ENCODE measurements at places on chromosomes 3 and 15.

DNA sequence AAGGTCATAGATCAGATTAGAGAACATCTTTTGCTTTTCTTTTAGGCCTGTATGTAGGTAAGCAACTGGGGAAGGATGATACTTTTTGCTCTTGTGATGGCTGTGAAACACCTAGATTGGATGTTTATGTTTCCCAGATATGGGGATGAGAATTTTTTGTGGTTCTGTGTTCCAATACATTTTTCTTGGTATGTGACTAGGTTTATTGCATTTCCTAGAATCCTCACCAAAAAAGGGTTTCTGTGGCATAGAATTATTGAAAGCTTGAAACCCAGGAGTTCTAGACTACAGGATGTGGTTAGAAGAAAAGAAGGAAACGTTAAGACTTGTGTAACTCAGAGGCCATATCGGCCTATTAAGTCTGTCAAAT is 25.8 kb downstream of the OXNAD1 start:
- DNase-seq, result no peak

GRCh38 chr15:65731926-65732325 is 60.2 kb downstream of the DENND4A start:
- no peak for DNase-seq

GRCh38 chr3:128786434-128787020 is 60.5 kb downstream of the RAB7A start:
- peak; percentile 41 for DNase-seq

GRCh38 chr3:35908366-35909232 is 269.3 kb downstream of the ARPP21 start:
- DNase-seq, result peak; percentile 52

GRCh38 chr15:35061825-35062737 is 23.0 kb downstream of the NANOGP8 start:
- no peak for DNase-seq

DNA sequence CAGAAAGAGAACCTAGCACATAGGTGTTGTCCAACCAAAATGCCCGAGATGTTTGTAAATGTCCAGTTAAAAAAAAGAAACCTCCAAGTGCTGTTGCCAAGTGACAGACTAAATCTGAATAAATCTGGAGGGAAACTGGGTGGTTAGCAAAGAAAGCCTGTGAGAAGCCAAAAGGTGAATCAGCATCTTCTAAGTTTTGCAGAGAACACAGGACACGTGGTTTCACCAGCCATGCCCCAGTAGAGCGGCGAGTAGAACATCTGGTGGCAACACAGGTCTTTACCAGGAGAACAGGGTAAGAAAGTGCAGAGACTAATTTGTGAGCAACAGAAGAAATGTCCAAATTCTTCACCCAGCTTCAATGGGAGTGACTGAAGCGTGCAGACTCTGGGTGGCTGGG is 986.0 kb downstream of the ROBO2 start:
- DNase-seq, result no peak

GRCh38 chr3:123664753-123665152 is 79.9 kb upstream of the HACD2 start:
- no peak for DNase-seq

- peak; percentile 54 for DNase-seq
Observed at GRCh38 chr3:47016934-47017435, 37.5 kb downstream of the NBEAL2 start.

DNA sequence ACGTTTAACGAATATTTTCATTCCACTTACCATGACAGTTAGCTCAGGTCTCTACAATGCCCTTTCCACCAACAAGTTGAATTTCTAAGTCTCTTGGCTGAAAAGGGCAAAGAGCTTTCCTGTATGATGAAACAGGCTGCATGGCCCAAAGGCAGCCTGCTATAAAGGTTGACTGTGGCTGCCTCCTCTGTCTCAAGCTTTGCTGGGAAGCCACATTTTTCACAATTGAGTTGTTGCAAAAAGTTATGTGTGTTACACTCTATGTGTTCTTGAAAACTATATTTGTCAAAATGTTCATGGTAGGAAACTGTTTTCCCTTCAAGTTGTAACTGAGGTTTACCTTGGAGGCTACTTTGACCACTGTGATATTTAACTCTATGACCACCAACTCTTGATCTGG is 49.5 kb downstream of the DZIP1L start:
- DNase-seq, result no peak

- no peak for DNase-seq
Observed at GRCh38 chr15:25683415-25683814, 179.7 kb downstream of the ATP10A start.

GRCh38 chr15:30030345-30030744 is 52.4 kb upstream of the GOLGA8J start:
- peak; percentile 17 for DNase-seq

- DNase-seq, result peak; percentile 92
Observed at GRCh38 chr3:58041826-58042324, 33.7 kb downstream of the FLNB start.

- no peak for DNase-seq
Observed at GRCh38 chr15:78301326-78301725, 1.9 kb upstream of the SKIC8 start.

DNA sequence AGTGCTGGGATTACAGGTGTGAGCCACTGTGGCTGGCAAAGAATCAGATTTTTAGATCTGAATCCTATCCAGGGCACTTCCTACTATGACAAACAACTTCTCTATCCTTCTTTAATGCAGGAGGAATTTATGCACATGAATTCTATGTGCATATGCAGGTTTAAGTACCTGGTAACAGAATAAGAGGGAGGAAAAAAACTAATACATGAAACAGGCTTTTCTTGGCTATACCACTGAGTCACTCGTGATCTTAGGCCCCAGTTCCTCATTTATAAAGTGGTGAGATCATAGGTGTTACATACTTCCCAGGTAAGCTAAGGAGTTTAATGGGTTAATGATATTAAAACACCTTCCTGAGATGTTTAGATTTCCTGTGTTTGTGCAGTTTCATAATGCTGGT is 108.2 kb downstream of the TP63 start:
- DNase-seq, result no peak

GRCh38 chr3:171374661-171375285 is 85.4 kb downstream of the TNIK start:
- no peak for DNase-seq

DNA sequence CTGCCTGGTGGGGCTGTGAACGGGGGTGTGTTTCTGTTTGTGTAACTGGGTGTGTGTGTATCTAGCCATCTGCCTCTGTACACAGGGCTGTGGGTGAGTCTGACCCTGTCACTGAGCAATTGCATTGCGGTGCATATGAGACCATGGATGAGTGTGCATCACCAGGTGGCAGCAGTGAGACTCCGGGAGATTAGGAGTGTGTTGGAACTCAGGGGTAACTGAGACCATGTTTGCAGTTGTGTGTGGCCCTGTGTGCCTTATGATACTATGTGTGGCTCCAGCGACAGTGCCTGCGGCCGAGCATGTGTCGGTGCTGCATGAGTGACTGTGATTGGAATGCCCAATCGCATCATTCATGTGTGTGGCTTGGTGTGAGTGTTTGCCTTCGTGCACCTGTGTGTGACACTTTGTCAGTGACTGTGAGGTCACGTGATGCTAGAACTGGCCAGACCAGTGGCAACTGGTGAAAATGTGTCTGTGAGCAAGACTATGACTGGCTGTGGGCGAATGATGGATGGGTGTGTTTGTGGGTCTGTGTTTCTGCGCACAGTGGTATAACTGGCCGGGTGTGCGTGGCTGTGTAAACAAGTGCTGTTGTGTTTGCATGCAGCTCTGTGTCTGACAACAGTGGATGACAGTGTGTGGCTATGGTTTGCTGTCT is 14.0 kb downstream of the VILL start:
- peak; percentile 57 for DNase-seq

- no peak for DNase-seq
Observed at GRCh38 chr3:116809208-116809607, 99.6 kb downstream of the TUSC7 start.

- no peak for DNase-seq
Observed at GRCh38 chr15:43429687-43430086, 58.8 kb downstream of the TUBGCP4 start.

GRCh38 chr3:51718547-51719409 is 11.9 kb downstream of the GRM2 start:
- peak; percentile 72 for DNase-seq

DNA sequence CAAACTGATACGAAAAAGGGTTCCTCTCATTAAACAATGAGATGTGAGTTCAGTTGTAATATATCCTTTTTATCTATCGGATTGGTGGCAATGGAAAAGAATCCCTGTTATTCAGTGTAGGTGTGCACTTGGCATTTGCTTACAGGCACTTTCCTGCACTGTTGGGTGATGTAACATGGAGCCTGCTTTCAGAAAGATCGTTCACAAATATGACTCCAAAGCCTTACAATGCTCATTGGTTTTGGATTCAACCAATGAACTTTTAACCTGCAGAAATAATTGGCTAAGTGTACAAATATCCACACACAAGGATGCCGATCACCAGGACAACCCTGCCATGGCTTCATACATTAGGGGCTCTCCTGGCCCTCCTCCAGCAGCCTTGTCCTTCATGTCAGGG is 191.4 kb upstream of the LRTM1 start:
- DNase-seq, result no peak

- DNase-seq, result no peak
Observed at GRCh38 chr3:138440596-138440995, 6.2 kb downstream of the ESYT3 start.

GRCh38 chr3:120678331-120678947 is 3.6 kb downstream of the HGD start:
- DNase-seq, result peak; percentile 83

GRCh38 chr3:49164983-49165720 is 979 bp downstream of the CCDC71 start:
- no peak for DNase-seq

DNA sequence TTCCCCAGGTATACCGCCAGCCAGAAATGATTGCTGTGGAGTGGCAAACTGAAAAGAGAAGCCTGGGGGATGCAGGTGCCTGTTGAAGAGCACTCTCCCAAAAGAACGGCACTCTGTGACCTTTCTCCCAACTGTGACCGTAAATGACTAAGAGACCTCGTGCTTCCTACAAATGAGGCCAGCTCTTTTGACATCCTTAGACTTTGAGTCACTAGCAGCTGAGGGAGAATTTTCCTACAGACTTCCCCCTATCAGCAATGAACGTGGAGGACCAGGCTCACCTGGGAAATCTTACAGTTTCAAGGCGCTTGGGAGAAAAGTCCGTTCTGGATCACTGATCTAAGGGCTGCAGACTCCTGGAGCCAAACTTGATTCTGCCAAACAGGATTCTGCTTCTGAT is 8.6 kb downstream of the AQP9 start:
- peak; percentile 1 for DNase-seq

- DNase-seq, result no peak
Observed at GRCh38 chr3:136390574-136390973, 140.4 kb downstream of the PCCB start.

DNA sequence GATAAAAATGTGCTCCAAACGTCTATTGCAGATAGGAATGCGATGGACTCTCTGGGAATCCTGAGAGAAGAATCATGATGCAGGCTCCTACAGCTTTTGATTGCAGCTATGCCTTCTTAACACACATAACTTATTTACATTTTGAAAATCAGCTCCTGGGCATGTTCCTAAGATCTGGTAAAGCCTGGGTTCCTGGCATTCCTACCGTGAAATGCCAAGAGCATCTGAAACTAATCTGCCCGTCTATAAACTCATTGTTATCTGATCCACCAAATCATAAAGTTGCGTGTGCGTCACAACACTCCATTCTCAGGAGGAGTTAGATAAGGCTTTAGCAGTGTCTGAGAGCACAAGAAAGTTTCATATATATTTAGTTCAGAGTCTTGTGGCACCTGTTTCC is 79.0 kb upstream of the VGLL3 start:
- DNase-seq, result no peak

GRCh38 chr3:197381371-197381770 is 83.0 kb upstream of the DLG1 start:
- DNase-seq, result no peak

- DNase-seq, result no peak
Observed at GRCh38 chr15:68151277-68151676, 53.9 kb downstream of the CALML4 start.

DNA sequence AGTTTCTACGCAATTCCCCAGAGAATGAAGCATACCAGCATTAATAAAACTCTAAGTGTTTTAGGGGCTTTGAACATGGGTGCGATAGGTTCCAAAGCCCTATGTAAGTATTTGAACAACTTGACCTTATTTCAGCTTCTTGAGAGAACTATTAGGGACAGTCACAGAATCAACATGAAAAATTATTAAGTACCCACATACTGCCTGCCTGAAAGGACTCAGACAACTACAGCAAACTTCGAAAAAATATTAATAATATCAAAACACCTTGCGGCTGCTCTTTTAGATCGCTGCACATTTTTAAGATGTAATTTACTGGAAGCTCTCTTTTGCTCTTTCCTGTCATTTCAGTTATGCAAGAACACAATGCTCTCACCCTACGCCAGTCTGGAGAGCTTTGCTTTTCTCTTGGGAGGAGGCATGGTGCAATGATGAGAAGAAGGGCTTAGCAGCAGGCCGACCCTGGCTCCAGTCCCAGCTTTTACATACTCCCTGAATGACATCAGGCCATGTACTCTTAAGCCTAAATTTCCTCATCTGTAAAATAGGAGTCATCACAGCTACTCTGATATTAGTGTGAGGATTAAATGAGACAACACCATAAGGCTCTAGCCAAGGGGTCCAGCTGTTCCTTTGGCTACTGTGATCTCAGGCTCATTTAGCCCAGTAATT is 640.7 kb downstream of the FHIT start:
- DNase-seq, result no peak

DNA sequence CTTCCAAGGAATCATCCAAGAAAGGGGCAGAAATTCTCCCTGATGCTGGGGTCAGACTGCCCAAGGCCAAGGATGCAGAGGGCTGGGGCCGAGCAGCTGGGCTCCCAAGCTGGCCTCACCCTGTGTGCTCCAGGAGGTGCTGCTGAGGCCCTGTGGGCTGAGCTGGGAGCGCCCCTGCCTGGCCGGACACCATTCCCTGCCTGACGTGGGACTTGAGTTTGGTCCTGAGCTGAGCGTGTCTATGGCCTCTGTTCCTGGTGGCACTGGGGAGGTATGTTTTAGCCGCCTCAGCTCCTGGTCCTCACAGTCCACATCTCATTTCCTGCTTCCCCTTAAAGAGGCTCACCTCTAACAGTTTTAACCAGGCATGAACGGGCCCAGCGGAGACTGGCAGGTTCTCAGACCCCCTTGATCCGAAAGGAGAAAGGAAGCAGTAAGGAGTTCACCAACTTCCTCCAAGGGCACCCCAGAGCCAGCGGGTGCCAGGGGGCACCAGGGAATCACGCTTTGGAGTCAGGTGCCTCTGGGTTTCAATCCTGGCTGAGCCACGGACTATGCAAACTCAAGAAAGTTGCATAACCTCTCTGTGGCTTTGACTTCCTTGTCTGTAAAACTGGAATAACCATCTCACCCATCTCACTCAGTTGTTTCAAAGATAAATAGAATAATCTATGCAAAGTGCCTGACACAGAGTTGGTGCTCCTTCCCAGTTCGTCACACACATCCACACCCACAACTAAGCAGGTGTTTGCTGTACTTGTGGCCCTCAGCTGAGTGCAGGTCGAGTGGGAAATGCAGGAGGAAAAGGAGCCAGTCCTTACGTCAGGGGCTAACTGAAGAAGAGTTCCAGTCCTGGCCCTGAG is 48.6 kb downstream of the SLC12A8 start:
- peak; percentile 25 for DNase-seq

GRCh38 chr15:96199111-96199510 is 131.4 kb upstream of the NR2F2 start:
- no peak for DNase-seq
